Stimulated activated CD4-positive, alpha-beta T cell treated with anti-CD3 and anti-CD28 coated beads, Interleukin-1b, Interleukin-23, amount 100 ng/mL, for 4 hours (primary cell): ENCODE measurements at places on chromosomes 13 and 19.

DNA sequence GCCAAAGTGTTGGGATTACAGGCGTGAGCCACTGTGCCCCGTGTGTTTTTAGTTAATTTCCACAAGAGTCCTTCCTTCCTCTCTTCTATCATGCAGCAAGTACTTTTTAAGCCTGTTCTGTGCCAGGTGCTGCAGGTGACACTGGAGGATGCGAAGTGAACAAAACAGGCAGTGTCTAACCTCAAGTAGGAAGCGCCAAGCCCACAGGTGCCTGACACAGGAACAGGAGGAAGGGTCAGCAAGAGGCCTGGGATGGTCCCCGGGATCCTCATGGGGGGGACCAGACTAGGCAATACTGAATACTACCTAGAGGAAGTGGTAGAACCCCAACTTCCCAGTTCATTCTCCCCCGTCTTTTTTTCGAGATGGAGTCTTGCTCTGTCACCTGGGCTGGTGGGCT lies 1.8 kb upstream of the CALR start:
- DNase-seq, result no peak

DNA sequence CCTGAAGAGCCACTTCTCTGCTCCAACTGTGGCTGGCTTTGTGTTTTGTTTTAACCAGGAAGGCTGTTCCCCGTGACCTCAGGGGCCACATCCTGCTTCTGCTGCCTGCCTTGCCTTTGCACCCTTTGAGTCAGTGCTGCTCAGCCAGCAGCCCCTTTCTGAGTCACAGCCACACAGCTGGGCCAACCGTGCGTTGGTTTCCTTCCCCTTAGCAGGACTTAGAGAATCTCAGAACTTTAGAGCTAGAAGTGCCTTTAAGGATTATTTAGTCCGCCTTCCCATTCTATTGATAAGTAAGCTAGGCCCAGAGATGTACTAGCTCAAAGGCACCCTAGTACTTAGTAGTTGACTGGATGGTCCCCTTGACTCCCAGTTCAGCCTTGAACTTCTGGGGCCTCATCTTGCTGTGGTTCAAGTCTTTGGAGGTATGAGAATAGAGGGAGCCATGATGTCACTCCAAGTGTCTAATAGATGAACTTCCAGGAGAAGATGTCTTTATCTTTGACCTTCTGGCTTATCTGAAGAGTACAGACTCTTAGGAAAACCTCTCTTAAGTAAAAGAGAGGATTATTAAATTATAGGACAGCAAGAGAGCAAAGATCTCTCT lies 8.0 kb downstream of the RGCC start:
- peak; percentile 67 for DNase-seq

DNA sequence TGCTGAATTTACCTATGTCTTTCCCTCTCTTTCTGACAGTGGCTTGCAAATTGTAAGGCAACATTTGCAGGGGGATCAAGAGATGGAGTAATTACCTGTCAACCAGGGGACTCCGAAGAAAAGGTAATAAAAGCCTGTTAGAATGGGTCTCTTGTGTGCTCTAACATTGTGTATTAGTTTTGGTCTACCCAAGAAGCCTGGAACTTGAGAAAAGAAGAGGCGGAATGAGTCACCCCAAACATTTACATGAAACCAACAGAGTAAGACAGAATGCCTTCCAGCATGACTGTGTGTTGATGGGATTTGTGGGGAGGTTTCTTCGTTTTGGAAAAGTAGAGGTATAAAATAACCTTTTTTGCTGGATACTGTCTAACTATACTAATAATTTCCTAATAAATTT lies 36.7 kb downstream of the ZAR1L start:
- DNase-seq, result no peak

GRCh38 chr19:49570138-49570856 lies 10.1 kb downstream of the NOSIP start:
- DNase-seq, result no peak

DNA sequence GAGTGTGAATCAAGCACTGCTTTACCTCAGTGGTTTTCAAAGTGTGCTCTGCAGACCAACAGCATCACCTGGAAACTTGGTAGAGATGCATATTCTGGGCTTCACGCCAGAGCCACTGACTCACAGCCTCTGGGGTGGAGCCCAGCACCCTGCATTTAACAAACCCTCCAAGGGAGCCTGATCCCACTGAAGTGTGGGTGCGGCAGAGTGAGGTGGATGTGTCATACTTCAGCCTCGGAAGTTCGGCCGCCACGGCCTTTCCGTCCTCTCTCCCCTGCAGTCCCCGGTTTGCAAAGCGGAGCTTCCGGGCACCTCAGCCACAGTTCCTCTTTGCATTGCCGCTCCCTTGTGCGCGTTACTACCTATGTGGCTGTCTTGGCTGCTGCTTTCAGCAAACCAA lies 33.3 kb upstream of the MICU2 start:
- DNase-seq, result peak; percentile 5

- DNase-seq, result no peak
These were observed 1.3 kb downstream of the RPS9 start for GRCh38 chr19:54201980-54202379.

GRCh38 chr13:97498419-97498818 lies 64.5 kb downstream of the RAP2A start:
- DNase-seq, result no peak

DNA sequence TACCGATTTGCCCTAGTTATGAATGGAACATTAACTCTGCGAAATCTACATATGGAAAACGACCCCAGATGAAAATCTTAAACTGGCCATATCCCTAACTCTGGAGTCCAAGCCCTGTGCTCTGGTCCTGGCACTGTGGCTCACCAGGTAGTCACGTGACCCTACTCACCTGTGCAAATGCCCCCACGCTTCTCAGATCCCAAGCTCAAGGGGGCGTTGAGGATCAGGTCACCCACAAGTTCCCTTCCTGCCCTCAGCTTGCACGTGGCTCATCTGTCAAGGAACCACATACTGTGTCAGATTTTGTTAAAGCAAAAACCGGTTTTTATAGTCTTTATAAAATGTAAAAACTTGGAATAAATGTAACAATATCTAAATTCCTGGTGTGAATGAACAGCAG lies 324.0 kb downstream of the SHISA2 start:
- DNase-seq, result no peak

GRCh38 chr19:13838435-13839129 lies 38.4 kb upstream of the NANOS3 start:
- DNase-seq, result no peak

DNA sequence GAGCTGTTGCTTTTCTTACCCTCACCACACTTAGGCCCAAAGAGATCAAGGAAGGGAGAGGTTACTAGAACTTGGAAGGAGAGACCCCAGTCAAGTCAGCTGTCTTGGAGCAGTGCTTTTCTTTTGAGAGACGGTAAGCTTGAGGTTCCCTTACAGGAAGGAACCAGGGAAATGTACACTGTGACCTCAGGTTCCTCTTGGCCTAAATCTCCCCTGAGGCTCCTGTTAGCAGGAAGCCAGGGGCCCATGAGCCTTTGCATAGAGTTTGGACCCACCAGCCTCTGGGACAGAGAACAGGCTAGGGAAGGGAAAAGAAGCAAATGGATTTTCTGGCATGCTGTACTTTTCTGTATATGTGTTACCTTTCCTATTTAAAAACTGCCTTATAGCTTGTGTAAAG lies 5.9 kb upstream of the GPR18 start:
- no peak for DNase-seq

DNA sequence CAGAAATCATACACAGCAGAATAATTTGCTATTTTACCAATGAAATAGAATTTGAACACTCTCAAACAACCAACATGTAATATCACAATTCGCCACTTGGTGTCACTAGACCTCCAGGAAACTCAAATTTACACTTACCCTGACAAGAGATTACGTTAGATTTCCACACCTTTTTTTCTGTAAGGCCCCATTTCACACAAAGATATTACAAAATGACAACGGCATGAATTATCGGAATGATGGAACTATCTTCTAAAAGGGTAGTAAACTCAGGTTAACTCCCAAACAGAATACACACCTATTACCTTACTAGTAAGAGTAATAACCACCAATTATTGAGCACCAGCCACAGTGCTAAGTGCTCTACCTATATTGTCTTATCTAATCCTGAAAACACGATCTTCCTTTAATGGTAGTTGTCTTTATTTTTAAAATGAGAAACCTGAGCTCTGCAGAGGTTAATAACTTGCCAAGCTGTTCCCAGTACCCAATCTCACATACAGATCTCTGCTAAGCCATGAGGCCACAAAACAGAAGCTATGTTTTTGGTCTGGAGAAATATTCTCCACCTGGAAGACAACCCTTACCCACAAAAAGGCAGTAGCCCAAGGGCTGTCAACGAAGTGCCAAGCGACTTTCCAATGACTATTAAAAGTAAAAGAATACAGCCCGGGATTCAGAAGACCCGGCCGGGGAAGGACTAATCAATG lies 152.4 kb downstream of the DCLK1 start:
- DNase-seq, result no peak

DNA sequence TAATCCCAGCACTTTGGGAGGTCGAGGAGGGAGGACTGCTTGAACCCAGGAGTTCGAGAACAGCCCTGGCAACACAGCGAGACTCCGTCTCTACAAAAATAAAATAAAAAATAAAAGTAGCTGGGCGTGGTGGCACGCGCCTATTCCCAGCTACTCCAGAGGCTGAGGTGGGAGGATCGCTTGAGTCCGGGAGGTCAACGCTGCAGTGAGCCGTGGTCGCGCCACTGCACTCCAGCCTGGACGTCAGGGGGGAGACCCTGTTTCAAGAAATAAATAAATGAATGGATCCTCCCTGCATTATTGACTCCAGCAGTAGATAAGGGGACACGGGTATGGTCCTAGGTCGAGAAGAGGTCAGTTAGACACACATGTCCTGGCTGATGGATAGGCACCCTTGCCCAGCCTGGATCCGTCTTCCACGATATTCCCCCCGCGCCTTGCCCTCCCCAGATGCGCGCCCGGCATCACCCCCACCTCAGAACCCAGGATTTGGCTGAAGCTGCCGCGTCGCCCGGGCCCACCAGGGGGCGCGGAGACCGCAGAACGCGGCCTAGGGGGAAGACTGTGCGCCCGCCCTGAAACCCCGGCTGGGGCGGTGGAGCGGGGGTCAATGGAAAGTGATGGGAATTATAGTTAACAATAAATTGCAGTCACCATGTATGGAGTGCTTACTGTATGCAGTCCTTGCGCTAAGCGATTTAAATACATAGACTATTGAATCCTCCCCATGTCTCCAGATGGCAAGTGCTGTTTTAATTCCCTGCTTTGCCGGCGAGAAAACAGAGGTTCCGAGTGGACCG lies 2.1 kb upstream of the HOOK2 start:
- DNase-seq, result peak; percentile 81

DNA sequence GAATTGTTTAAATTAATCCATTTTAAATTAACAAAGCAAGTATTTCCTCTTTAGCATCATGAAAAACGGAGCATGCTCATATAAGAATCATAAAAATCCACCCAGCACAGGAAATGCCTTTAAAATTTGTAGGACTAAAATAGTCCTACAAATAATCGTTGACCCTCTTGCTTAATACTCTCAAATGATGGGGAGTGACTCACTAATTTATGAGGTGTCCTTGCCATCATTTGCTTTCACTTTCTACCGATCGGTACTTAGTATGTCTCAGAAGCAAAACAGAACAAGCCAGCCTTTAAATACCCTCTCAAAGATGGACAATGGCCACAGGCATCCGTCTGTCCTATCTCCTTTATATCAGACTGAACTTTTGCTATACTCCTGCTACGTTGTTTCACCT lies 97.2 kb downstream of the SUCLA2 start:
- DNase-seq, result no peak

GRCh38 chr19:14366529-14366928 lies 14.7 kb upstream of the ADGRE5 start:
- DNase-seq, result peak; percentile 73

DNA sequence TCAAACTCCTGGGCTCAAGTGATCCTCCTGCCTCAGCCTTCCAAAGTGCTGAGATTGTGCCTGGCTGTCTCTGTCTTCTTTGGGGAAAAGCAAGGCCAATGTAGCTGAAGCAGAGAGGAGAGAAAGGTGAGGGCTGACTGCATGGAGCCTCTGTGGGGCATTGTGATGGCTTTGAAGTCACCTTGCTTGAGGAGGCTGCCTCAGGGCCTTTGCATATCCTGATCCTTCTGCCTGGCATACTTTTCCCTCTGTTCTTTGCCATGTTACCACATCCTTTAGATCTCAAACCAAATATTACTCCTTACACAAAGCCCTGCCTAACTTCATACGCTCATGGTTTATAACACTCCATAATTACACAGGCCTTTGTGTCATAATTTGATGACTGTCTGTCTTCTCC lies 9.4 kb upstream of the PPP5C start:
- no peak for DNase-seq

DNA sequence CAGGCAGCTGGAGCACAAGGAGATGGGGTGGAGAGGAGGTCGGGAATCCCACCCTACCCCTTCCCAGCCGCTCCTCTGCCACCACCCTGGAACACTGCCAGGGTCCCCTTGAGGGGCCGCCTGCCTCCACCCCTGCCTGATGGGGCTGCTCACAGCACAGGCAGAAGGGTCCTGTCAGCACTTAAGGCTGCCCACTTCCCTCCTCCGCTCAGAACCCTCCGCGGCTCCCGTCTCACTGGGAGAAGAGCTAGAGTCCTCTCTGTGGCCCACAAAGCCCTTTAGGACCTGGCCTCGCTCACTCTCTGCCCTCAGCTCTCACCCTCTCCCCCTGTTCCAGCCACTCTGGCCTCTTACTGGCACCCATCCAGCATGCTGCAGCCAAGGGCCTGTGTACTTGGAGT lies 3.4 kb upstream of the POLD1 start:
- DNase-seq, result no peak

GRCh38 chr19:1017115-1017905 lies 3.6 kb downstream of the TMEM259 start:
- DNase-seq, result no peak

- no peak for DNase-seq
These were observed 4.8 kb downstream of the PDX1 start for GRCh38 chr13:27924529-27925141.

- peak; percentile 26 for DNase-seq
These were observed at the start of gene ENOX1 for GRCh38 chr13:43786766-43787517. Gene ENOX1 (minus strand): TSS chr13:43786972.

DNA sequence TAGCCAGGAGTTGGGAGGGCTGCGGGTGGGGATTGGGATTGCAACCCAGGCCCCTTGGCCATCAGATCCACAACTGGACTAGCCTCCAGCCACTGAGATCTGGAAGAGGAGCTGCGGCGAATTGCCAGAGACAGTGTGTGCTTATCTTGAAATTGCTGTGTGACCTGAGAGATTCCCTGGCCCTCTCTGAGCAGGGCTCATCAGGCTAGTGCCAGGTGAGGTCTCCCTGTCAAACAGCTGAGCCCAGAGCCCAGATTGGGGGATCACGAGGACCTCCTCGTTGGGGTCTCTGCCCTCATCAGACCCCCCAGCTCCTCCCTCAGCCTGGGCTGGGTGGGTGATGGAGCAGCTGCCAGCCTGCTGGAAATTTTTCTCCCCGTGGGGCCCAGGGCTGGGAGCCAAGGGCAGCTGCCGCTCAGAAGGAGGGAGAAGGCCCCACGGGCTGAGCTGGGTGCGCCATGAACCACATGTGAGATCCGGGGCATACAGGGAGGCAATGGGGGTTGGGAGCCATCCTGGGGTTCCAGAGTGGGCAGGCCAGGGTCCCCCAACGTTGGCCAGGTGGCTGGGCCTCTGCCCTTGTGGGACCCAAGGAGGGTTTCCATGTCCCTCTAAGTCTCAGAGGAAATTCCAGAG lies 7.2 kb downstream of the FUT5 start:
- DNase-seq, result no peak
